ENCODE measurements at places on chromosomes 7 and 10.

DNA sequence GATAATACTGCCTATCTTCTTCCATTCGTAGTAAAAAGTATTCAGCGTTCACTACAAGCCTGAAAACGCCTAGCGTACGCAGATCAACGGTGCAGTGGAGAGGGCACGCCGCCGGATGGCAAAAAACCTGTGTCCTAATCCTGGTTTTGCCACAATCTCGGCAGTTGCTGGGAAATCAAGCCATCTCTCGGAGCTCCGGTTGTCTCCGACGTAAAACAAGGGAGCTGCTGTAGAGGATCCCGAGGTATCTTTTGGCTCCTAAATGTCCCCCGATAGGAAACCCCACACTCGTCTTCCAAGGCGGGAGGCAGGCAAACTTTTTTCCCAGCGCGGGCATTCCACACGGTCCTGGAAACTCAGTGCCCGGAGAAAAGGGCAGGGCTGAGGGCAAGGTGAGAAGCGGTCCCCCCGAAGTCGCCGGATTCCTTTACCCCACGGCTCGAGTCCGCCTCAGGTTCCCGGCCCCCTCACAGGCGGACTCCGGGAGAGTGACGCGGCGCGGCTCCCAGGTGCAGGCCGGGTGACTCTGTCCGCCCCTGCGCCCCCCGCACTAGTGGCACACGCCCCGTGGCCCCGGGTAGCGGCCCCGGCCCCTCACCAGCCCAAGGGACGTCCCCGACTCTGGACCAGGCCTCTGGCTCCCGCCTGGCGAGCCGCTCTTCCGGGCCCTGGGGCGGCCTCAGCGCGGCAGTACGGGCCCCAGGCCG is 649 bp downstream of the IDE start:
- DNase-seq: no peak

DNA sequence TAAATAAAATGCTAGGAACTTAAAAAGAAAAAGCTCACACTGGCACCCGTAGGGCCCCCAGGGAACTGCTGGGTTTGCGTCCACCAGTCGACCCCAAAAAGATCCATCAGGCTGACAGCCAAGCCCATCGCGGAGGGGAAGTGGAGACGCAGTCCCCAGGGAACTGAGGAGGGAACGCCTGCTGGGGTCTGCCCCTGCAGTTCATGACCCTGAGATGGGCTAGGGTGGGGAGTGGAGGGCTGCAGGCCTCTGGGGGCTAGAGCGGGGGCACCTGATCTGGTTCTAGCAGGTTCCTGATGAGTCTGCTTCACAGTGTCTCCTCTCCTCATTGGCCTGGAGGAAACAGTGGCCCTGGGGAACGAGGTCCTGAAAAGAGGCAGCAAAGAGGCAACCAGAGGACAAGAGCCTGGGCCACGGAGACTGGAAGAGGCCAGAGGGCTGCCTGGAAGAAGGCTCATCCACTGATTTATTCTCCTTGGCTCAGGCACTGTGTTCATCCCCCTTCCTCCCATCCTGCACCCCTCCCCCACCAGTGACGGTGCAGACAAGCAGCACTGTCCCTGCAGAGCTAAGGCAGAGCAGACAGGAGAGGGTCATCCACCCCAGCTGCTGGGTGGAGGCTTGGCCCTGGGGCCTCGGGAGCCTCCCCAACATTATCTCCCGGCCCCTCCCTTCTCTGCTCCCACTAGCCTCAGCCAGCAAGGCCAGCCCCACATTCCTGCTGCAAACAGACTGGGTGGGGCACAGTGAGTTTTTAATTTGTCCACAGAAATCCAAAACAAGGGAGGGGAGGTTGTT is 24.7 kb upstream of the HSPA12A start:
- DNase-seq: no peak

- no peak for DNase-seq
Measured at GRCh38 chr7:92612501-92612900, 22.3 kb upstream of the FAM133B start.

GRCh38 chr7:99030457-99030856 is 113.5 kb downstream of the SMURF1 start:
- no peak for DNase-seq

DNA sequence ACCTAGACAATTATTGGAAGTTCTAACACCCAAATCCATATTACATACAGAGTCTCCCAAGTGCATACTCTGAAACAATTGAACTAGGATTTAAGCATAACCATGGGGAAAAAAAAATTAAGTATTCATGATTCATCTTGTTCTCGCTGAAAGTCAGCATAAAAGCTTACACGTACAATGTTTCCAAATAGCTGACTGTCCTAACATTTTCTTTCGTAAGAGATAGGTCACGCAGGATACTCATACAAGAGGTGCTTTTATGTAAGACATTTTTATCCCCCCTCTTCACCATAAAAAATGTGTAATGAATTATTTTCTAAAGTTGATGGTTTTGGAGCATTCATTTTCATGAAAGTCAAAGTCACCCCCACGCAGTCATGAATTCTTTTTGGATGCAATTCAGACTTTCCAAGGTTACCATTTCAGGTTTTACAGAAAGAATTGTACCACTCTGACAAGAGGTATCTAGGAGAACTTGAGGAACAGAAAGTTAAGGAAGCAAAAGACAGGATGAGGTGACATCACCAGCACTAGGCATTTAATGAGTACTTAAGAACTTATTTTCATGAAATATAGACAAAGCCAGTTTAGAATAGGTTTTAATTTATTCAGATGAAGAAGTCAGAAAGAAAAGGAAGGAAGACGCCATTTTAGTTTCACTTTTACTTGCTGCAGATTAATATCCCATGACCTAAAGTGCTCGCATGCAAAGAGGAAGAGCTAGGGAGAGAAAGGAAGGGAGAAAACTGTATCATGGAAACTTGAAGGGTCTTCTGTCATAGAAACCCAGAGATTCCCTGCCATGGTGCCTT is 55.8 kb downstream of the TMEM26 start:
- no peak for DNase-seq

DNA sequence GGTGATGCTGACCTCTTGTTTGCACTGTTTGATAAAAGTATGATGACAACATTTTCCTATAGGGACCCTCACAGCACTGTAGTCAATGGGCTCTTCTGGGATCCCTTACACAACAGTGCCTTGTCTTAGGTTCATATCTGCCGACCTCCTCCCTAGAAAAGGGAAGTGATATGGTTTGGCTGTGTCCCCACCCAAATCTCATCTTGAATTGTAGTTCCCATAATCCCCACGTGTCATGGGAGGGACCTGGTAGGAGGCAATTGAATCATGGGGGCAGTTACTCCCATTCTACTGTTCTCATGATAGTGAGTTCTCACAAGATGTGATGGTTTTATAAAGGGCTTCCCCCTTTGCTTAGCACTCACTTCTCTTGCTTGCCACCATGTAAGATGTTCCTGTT is 23.1 kb downstream of the ZC3HAV1 start:
- DNase-seq: no peak

- no peak for DNase-seq
Measured at GRCh38 chr10:72353965-72354355, 759 bp downstream of the DNAJB12 start.

DNA sequence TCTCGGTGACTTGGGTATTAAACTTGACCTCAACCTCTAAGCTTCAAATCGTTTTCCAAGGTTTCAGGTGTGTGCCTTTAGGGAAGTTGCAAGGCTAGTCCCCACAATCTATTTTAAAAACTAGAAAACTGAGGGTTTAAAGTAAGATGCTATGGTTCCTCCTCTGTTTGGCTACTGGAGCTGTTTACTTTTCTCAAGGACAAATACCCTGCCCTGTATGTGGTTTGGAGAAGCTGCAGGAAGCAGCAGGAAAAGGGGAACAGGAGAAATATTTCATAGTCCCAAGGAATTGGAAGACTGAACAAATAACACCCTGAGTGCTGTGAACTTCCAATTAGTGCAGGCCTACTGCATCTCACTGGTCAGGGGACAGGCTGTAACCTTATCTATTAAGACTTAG is 135.9 kb downstream of the NRP1 start:
- no peak for DNase-seq

GRCh38 chr10:88117869-88118632 is 254.6 kb downstream of the PTEN start:
- DNase-seq: no peak

DNA sequence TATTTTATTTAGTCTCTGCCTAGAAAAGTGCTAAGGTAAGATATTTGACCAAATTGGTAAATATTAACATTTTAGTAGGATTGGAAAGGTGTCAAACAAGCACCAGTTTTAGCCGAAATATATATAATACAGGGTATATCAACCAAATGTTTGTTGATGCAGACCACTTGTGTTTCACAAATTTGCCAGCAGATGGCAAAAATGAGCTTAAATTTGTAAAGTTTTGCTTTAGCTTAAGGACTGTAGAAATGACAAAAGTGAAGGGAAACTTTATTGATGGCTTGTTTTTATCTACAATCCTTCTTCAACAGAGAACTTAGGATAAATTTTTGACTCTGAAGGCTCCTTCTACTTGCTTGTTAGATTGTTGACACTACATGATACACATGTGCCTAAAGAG is 4.8 kb upstream of the POLR1F start:
- no peak for DNase-seq

DNA sequence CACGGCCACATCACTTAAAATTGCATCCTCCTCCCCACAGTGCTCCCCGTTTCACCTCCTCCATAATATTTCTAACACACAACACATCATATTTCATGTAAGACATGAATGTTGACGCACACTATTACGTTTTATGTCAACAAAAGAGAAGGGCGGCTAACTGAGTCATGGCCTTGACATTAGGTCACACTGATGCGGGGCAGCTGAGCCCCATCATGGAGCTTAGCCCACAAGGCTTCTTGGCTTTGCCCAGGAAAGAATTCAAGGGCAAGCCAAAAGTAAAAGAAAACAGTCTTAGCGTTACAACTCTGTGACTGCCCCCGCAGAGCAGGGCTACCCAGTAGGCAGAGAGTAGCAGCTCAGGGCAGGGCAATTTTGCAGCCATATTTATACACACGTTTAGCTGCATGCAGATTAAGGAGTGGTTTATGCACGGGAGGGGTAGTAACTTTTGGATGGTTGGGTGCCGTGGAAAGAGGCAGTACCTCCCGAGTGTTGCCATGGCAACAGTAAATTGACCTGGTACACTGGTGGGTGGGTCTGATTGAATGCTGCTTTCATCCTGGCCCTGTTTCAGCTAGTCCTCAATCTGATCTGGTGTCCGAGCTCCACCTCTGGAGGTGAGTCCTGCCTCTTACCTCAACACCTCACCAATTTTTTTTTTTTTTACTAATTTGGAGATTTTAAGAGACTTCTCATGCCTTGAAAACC is 156.2 kb upstream of the FRMD4A start:
- DNase-seq: no peak

- no peak for DNase-seq
Measured at GRCh38 chr7:6423942-6424701, 23.6 kb downstream of the DAGLB start.

Measured in stimulated activated CD8-positive, alpha-beta memory T cell treated with anti-CD3 and anti-CD28 coated beads, Interleukin-7, amount 100 ng/mL, for 1 hour (primary cell).